ENCODE measurements at places on chromosomes 7 and 10. TPM values are rescaled to one million over a fixed set of nuclear protein-coding genes. Genes with fewer than 3 reads are reported as not detected.

Gene HECTD2
- total RNA-seq, result 32.9 TPM

Gene SLC35G1
- total RNA-seq, result 8.2 TPM

- DNase-seq, result no peak
Measured at GRCh38 chr7:135389971-135390370, 119.9 kb downstream of the CNOT4 start.

GRCh38 chr10:70954381-70955176 is 66.2 kb upstream of the PCBD1 start:
- no peak for DNase-seq

GRCh38 chr7:141946796-141947195 is at the start of gene CLEC5A:
TSS of gene CLEC5A (minus strand) at chr7:141946974. CDS start at chr7:141946292, 682 bp downstream.
- DNase-seq, result no peak

- peak; percentile 57 for DNase-seq
Measured at GRCh38 chr10:13056456-13057077, 43.4 kb upstream of the OPTN start.

GRCh38 chr10:48456808-48457761 is 147.8 kb downstream of the ARHGAP22 start:
- DNase-seq, result no peak

Measured in tongue (tissue), 3 donors.